ENCODE measurements at places on chromosomes 3 and 15.

DNA sequence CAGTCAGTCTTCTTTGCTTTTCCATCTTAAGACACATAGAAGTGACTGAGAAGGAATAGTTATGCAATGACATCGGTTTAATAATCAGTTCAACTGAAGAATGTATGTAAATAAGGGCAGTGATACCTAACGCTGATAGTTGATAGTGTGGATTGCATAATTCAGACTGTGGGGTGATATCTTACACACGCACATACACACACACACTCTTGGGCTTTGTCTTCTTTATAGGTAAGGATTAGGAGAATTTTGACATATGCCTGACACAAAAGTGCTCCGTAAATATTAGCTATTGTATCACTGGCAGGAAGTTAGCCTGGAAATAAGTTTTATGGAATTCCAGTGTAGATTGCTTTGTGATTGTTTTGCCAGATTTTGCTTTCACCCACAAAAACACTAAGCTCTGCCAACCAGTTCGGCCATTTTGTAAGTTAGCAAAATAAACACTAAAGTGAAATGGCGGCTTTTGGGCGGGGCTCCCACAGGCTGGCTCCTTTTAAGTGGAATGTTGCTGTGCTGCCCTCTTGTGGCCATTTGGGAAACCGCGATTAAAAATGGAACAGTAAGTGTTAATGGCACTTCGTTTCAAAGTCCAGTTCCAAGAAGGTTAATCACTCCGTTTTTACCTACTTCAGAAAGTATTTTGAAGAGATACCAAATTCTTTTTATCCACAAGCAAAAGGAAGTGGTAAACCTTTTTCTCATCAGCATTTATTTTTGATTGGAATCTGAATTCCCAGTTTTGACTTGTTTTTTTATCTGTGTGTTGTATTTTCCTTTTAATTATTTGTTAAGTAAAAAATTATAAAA, 17.7 kb downstream of the CHD2 start:
- peak; percentile 45 for ATAC-seq

- ATAC-seq = no peak
Observed at GRCh38 chr3:135565546-135565945, 400.0 kb upstream of the PPP2R3A start.

DNA sequence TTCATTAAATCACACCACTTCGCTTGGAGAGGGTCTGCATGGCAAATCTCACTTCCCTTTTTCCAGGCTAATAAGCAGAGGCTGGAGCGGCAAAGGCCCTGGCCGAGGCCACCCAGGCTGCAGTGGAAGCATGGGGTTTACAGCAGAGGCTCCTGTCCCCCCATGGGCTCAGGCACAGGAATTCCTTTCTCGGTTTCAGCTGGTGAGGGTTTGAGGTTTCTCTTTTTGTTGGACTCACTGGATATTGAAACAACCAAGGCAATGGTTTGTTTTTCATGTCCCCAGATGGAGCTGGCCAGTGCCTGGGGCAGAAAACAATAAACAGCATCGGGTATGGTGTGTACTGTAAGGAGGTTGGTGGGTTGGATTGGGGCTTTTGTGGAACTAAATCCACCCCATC, 175.6 kb upstream of the RASGRP1 start:
- no peak for ATAC-seq

- ATAC-seq = no peak
Observed at GRCh38 chr15:75321711-75322110, 14.2 kb upstream of the COMMD4 start.

GRCh38 chr3:125461896-125462295, 58.1 kb downstream of the SNX4 start:
- ATAC-seq = no peak

DNA sequence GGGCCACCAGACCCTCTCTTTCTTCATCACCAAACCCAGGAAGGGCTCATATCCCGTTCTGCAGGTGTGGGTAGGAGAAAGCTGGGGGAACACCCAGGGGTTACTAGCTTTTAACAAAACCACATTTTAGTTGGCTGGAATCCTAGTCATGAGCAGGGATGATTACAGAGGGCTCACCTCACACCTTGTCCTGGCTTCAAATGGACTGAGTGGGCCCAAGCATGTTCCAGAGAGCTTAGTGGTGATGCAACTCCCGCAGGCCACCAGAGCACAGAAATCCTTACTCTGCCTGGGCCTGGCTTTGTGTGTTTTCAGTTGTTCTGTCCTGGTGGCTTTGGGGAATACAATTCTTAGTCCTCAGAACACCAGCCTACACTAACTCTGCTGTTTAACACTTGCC, 56.8 kb upstream of the RYK start:
- no peak for ATAC-seq

- no peak for ATAC-seq
Observed at GRCh38 chr3:82354228-82354627, 592.8 kb upstream of the GBE1 start.

DNA sequence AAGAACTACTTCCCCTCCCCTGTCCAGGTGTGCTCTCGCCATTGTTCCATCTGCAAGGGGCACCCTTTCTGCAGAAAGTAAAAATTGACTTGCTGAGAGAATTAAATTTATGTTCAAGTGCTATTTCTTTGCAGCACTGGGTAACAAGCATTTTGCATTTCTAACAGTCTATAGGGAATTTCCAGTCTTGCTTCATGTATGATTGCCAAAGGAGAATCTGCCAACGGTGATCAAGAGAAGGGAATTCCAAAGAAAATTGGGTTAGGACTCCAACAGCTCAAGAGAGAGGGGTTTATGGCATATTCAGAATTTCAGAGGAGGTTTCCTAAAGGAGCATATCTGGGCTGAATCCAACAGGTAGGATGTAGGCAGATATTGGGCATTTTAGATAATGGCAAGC, 136.7 kb upstream of the WNT5A start:
- no peak for ATAC-seq

- no peak for ATAC-seq
Observed at GRCh38 chr3:109059264-109059663, 58.7 kb downstream of the MORC1 start.

GRCh38 chr15:63299943-63300575, 22.7 kb downstream of the APH1B start:
- ATAC-seq = peak; percentile 37

DNA sequence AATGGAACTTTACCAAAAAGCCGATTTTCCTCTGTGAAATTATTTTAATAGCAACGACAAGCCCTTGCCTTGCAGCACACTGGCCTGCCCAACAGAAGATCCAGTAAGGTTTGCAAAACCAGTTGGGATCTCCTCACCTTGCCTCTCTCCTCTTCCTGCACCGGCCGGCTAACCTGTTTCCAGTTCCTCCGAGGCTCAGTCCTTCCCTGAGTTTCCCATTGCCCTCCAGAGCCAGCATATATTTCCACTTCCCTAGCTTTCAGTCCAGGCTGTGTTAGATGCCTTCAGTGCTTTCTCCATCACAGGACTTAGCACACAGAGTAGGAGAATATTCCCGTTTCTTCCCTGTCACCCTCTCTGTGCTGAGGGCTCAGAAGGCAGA, 60.3 kb downstream of the NOX5 start:
- no peak for ATAC-seq

GRCh38 chr15:94747510-94747909, 516.1 kb downstream of the MCTP2 start:
- ATAC-seq = no peak

- peak; percentile 61 for ATAC-seq
Observed at GRCh38 chr3:18988614-18989229, 159.6 kb upstream of the KCNH8 start.

DNA sequence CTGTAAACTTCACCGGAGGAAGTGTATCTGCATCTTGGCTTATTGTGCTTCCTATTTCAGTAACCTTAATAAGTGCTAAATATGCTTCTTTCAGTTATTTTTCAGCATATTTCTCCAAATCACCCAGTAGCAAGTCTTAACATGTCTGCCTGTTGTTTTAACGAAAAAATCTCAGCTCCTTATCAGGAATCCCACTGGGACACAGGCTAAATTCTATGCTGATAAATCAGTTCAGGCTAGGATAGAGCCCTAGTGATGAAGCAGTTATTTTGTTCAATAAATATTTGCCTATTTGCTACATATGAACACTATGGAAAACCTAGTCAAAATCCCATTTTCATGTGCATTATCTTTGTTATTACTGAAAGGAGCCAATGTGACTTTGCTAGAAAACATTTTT, 8.2 kb upstream of the MITF start:
- no peak for ATAC-seq

DNA sequence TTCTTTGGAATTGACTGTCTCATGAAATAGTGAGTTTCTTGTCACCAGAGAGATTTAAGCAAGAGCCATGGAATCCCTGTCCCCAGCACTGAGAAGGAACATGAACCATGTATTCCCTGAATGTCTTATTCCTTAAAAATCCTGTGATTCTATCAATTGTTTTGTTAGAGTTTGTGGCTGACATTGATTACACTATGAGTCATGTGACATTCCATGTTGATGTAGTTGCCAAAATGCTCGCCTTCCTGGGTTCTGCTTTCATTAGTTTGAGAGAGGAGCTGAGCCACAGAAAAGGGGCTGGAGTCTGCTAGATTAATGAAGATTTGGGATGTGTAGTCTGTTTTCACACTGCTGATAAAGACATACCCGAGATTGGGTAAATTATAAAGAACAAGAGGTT, 294.9 kb upstream of the CTDSPL start:
- ATAC-seq = no peak

- ATAC-seq = no peak
Observed at GRCh38 chr15:71596672-71597071, 213.7 kb upstream of the NR2E3 start.

- no peak for ATAC-seq
Observed at GRCh38 chr15:32870240-32871033, 152.6 kb downstream of the GREM1 start.

DNA sequence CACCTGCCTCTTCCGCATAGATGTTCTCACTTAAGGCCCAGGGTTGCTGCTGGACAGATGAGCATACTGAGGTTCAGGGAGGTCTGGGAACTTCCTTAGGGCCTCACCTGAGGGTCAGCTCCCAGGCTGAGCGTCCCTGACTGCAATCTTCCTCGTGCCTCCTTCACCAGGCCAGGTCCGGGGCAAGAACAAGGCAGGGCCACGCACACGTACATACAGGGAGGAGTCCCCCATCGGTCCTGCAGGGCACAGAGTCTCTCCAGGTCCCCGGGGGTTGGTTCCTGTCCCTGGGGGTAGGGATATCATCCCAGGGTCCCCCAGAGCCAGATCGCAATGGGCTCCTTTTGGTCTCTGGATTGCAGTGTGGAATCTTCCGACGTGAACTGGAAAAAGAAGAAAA, 130.1 kb downstream of the LRRK1 start:
- no peak for ATAC-seq

DNA sequence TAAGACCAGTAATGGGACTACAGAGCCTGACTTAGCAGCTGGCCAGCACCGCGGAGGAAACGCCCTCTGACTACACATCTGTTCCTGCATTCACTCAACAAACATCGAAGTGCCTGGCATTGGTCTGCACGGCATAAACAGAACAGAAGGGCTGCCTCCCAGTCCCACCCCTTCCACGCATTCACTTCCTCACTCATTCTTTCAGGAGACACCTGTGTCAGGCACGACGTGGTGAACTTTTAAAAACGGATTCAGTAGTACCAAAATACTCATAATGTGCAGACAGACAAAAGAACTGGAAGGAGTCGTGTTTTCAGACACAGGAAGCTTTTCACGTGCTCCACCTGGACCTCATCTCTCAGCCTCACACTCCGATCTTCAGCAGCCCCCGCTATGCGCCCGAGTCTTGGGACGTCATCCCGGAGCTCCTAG, 123.3 kb downstream of the XXYLT1 start:
- ATAC-seq = no peak

GRCh38 chr3:98761643-98762229, 1.4 kb upstream of the ST3GAL6 start:
- ATAC-seq = no peak

DNA sequence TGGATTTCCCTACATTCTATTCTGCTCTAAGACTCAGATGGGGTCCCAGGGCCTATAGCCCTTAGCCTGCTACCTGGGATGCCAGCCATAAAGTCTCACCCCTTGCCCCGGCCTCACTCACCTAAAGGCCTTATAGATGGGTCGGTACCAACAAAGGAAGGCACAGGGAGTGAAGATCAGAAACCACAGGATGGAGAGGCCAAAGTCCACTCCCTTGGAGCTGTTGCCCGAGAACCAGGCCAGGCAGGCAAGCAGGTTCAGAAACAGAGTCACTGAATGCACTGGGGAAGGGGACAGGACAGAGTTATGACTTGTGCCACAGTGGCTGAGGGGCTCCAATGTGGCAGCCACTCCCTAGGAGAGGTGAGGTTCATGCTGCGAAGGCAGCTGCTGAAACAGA, 7.4 kb upstream of the ULK3 start:
- no peak for ATAC-seq

- peak; percentile 95 for ATAC-seq
Observed at GRCh38 chr3:55416331-55416821, 70.7 kb downstream of the WNT5A start.

- ATAC-seq = no peak
Observed at GRCh38 chr15:45130291-45131000, 652 bp downstream of the DUOX1 start.

- ATAC-seq = no peak
Observed at GRCh38 chr3:54755756-54756155, 172.1 kb downstream of the LRTM1 start.

DNA sequence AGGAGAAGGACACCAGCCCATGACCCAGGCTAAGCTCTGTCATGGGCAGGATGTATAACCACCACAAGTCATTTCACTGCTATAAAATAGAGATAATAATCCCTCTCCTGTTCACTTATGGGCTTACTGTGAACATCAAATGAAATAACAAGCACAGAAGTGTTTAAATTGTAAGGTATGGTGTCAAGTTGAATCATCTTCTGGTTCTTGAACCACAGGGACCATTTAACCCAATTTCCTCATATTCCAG, 44.3 kb upstream of the TLE3 start:
- ATAC-seq = no peak

DNA sequence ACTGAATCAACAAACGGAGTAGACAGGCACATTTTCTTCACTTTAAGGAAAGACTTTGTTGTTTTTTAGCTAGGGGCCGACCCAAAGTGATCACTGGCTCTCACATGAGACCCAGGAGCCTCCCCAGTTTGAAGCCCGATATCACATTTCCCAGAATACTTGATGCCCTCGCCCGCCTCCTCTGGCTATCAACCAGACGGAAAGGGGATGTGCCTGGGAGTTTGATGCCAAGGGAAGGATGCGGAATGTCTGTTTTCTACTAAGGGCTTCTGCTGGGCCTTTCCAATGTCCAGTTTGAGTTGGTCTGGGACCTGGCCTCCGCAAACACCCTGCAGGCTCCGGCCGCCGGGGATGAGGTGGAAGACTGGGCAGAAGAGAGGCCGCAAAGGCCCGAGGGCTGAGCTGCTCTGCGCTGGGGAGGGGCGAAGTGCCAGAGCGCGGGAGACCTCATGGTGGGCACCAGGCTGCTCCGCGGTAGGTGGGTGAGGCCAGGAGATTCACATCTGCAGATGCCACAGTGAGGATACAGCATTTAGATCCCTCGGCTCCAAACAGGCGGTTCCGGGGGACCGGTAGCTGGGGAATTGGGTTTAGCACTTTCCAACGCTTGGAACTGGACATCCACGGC, 491 bp upstream of the ZNF774 start:
- peak; percentile 44 for ATAC-seq

DNA sequence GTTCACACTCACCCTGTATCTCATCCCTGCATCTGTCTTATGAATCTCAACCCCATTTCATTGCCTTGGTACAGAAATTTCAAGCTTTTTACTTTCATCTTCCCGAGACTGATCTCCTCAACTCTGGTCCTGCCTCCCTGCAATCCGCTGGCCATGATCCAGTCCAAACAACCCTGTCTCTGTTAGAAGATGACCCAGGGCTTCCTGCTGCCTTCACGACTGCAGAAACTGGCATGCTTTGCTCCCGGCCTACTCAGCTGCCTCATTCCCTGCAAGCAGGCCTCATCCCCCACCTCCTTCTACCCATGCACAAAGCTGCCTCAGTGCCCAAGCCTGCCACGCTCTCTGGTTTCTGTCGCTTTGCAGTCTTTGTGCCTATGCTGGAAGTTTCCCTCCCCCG, 12.4 kb downstream of the HES1 start:
- peak; percentile 64 for ATAC-seq
